8988T (cell line): ENCODE measurements at places on chromosomes 11 and 22.

GRCh38 chr11:104637662-104638170 lies 260.5 kb downstream of the CASP12 start:
- DNase-seq, result no peak

GRCh38 chr11:17855531-17856290 lies 121.1 kb downstream of the KCNC1 start:
- no peak for DNase-seq

GRCh38 chr11:97157221-97157740 lies 767.5 kb downstream of the JRKL start:
- DNase-seq, result no peak

DNA sequence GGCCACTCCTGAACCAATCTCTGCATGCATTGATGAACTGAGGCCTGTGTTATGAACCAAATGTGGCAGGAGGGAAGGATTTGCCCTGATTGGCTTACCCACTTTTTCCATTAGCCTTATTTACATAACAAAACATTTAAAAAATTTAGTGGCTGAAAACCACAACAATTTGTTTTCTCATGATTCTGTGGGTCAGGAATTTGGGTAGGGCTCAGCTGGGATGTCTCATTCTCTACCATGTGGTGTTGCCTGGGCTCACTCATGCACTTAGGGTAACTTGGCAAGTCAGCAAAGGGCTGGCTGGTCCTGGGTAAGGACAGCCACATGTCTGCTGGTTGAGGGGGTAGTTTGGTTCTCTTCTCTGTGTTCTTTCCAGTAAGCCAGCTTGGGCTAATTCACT lies 35.1 kb upstream of the CYP2R1 start:
- no peak for DNase-seq

DNA sequence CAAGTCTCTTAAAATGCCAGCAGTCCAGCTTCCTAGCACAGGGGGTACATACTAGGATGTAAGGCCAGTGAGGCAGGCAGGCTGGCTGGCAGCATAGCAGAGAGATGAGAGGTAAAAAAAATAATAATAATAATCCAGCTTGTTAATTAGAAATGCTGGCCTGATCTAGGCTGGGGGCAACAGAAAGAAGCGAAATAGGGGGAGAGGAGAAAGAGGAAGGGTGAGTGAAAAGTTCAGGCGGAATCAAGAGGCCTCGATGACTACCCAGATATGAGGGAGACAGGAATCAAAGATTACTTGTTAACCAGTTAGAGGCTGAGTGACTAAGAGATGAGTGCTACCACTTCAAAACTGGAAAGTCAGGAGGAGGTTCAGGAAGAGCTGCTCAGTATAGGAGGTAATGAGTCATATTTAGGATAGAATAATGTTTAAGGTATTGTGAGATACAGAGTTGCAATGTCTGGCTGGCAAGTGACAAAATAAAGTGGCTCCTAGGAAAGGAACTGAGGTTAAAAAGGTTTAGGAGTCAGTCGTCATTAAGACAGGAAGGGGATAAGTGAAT lies 2.8 kb downstream of the ALKBH8 start:
- DNase-seq, result no peak
